ENCODE measurements at places on chromosomes 3 and 15.

- DNase-seq, result no peak
Observed at GRCh38 chr3:31903686-31904431, 77.2 kb downstream of the OSBPL10 start.

- DNase-seq, result no peak
Observed at GRCh38 chr3:82509106-82509842, 747.8 kb upstream of the GBE1 start.

DNA sequence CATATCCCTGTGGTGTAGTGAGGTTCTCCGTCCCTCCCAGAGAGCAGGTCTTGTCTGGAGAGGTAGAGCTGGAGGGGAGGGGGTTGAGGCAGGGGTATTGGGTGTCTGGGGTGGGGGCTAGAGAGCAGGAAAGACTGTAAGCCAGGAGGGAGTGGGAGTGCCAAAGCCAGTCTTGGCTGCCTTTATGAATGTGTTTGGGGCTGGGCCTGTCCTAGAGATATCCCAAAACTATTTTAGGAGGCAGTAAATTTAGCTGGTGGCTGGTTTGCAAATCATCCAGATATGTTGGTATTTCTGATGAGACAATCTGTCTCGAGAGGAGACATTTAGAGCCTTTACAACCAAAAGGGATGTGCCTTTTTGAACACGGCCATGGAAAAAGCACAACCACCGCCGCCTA, 166.6 kb downstream of the TLE3 start:
- no peak for DNase-seq

GRCh38 chr3:17749281-17749680, 6.8 kb upstream of the TBC1D5 start:
- no peak for DNase-seq

DNA sequence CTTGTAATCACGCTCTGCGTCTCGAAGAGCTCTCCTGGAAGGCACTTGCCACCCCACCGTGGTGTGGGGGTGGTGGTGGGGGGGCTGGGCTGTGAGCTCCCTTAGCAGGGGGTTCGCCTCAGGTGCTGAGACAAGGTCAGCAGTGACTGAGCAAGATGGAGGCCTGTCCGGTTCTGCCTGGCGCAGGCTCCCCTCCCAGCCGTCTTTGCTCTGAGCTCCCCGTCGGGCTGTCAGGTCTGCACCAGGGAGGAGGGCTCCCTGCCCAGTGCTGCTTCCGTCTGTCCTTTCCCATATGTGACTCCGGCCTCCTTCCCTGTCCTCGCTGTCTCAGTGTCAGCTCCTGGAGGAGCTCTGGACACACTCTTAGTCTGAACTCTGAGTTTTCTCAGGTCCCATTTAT, 80.0 kb downstream of the PLXNA1 start:
- no peak for DNase-seq

GRCh38 chr15:78985859-78986475, 41.1 kb upstream of the CTSH start:
- DNase-seq, result no peak

- DNase-seq, result no peak
Observed at GRCh38 chr15:99455789-99456160, 110.0 kb upstream of the MEF2A start.

GRCh38 chr3:106114848-106115247, 246.0 kb upstream of the CBLB start:
- DNase-seq, result no peak

DNA sequence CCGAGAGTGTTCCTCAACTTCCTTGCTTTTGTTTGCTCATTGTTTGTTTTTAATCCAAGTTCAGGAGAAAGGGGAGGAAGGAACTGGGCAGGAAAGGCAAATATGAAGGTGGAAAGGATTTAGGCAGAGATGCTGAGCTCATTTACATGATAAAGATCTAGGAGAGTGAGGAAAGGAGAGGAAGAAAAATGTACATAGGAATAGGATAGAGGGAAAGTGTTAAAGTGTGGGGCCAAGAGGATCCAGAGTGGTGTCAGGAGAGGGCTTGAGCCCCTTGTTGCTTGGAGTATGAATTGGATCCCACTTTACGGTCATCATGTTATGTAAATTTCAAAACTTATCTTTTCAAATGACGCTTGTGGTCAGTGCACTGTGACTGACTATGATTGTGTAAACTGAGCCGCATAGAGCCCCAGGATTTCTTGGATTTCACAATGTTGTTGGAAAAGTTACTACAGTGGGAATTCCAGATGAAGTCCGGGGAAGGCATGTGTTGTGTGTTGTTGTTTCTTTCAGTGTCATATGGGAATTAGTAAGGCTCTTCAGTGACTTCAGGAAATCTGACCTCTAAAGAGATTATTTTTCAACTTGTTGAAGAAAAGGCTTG, 15.0 kb upstream of the PLD1 start:
- no peak for DNase-seq

DNA sequence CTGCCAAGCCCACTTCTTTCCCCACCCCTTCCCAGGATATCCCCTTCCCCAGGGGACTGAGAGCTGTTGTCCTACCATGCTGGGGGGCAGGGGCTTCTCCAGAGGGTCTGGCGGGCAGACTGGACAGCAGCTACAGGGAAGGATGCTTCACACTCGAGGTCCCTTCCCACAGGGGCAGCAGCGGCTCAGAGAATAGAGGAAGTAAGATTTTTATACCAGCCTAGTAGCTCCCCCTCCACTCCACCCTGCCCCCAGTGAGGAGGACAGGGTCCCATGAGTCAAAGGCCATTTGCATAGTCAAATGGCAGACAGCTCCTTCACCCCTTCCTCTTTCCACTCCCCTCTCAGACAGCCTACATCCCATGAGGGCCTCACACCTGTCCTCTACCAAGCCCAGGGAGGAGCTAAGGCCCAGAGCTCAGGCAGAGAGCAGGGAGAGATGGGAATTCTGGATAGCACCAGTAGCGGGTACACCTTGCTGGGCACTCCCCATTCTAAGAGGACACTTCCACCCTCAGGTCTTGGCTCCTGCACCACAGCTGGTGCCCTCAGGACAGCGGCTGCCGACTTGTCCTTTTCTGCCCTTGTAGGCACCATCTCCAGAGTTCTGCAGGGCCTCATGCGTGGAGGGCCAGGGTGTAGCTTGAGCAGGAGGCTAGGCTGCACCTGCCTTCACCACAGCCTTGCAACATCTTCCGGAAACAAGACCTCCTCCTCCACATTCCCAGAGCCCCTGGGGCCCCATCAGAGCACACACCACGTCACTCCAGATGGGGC, at the start of gene TLR9:
Gene TLR9, minus strand, starts transcription at position 194 of the 777 bp plus-strand sequence. Its CDS starts 116 bp downstream, at position 78.
- no peak for DNase-seq

DNA sequence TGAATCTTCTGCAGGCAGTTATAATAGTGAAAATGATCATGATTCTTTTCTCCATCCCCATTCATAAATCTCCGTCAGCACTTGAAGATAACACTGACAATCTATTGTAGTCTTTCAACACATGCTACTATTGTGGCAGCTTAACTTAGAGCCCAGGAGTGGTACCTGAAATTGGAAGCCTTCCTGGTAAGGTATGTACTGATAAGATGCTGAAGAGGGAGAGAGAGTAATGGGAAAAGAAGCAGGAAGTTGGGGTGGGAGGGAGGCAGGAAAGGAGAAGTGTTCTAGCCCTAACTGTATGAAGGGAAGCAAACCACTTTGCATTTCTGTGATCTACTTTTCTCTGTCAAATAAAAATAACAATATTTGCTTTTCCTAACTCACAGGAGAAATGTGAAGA, 197.4 kb upstream of the RORA start:
- no peak for DNase-seq

GRCh38 chr3:126034481-126035361, 49.2 kb downstream of the SLC41A3 start:
- no peak for DNase-seq

DNA sequence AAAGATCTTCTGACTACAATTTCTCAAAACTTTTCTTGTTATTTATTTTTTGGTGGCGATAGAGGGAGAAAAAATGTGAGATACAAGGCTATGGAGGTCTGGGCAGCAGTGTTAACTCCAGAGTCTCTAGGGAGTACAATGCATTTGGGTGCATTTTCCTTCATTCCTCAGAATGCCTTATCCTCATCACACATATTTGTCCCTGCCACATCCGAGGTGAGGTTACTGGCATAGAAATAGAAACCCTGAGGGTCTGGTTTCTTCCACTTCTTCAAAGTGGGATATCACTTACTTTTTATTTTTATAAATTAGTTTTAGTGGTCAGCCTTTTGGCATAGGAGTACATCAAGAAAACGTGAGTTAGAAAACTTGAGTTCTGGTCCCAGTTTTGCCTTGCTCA, 150.4 kb downstream of the TIGIT start:
- DNase-seq, result no peak

GRCh38 chr3:33111581-33111980, 2.2 kb upstream of the CRTAP start:
- DNase-seq, result no peak

GRCh38 chr3:90261481-90262433, 1154.3 kb downstream of the EPHA3 start:
- no peak for DNase-seq

DNA sequence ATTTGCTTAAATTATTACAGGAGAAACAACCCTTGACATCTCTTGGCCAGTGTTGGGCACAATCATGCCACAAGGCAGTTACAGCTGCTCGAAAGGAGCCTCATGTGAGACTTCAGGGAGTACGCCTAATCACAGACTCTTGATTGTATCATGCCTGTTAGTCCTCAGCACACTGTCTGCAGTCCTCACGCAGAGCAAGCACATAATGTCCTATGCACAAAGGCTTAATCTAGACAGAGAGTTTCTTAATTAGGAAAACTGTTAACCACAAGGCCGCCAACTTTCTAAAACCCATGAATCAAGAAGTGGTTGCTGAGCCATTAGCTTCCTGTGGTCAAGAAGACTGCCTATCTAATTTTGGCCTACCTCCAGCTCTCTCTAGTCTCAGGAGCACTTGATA, 172.0 kb downstream of the UNC13C start:
- no peak for DNase-seq

GRCh38 chr3:159852821-159853505, 135.7 kb upstream of the IL12A start:
- DNase-seq, result no peak
